ENCODE measurements at places on chromosomes 4 and X. TPM values are rescaled to one million over a fixed set of nuclear protein-coding genes. Genes with fewer than 3 reads are reported as not detected.

The PPEF2 gene
- polyA plus RNA-seq: not detected

The GPRASP3 gene
- polyA plus RNA-seq: 3.2 TPM

The UBA6 gene
- 51.0 TPM for polyA plus RNA-seq

The GCNA gene
- 1.8 TPM for polyA plus RNA-seq

The CUL4B gene
- 24.1 TPM for polyA plus RNA-seq

The KLKB1 gene
- polyA plus RNA-seq: 0.03 TPM

The LIMCH1 gene
- polyA plus RNA-seq: 1.2 TPM

The ENPEP gene
- polyA plus RNA-seq: 0.16 TPM

The HS6ST2 gene
- 0.18 TPM for polyA plus RNA-seq

The TMSB15A gene
- 17.2 TPM for polyA plus RNA-seq

The BTC gene
- polyA plus RNA-seq: not detected

DNA sequence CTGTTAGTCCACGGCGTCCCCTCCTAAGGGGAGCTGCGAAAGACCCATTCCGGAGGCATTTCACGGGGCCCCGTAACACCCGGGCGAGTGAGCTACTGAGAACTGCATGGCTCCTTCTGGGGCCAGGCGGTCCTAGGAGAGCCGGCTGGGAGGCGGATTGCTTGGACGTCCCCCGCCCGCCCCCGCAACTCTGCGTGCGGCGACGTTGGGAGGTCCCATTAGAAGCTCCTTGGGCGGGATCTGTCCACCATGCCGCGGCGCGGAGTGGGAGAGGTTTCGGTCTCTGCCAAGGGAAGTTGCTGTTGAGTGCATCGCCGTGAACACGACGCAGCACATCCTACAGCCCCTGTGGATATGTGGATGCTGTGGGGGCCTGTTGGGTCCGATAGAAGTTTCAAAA lies 85.4 kb upstream of the IGFBP7 start:
- H3K27me3 ChIP-seq: no peaks in the 10 kb centered on the region
- H3K27ac ChIP-seq: no peak overlapping the region
- H3K4me1 ChIP-seq: no peaks in the 10 kb centered on the region

GRCh38 chr4:74418063-74418670 lies 26.8 kb upstream of the AREG start:
- H3K4me1 ChIP-seq: no peaks in the 10 kb centered on the region
- H3K27ac ChIP-seq: no peak overlapping the region
- DNase-seq: no peak
- H3K27me3 ChIP-seq: no peaks in the 10 kb centered on the region
- no peaks in the 10 kb centered on the region for H3K36me3 ChIP-seq

GRCh38 chr4:76306882-76307659 lies 538 bp downstream of the STBD1 start:
- H3K27me3 ChIP-seq: no peaks in the 10 kb centered on the region
- peak; percentile 77 for DNase-seq
- peak overlapping the region; percentile 92 for H3K4me3 ChIP-seq
- peak overlapping the region; percentile 92 for H3K27ac ChIP-seq
- peaks cover 16% of the 10 kb centered on the region for H3K36me3 ChIP-seq

DNA sequence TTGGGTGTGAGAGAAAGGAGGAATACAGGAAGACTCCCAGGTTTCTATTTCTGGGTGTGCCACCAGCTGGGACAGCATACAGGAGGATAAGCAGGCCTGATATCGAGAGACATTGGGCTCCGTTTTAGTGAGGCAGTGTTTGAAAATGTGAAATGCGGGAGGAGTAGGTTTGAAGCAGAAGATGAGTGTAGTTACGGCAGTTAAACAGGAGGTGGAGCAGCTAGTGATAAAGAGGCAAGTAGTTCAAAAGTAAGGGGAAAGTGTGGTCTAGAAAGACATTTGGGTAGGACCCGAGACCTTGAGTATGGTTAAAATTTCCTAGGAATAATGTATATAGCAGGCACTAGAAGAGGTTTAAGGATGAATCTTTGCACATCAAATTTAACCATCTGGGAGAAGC lies 42.4 kb downstream of the DCUN1D4 start:
- H3K4me1 ChIP-seq: no peaks in the 10 kb centered on the region
- DNase-seq: peak; percentile 21
- peaks cover 61% of the 10 kb centered on the region for H3K36me3 ChIP-seq

DNA sequence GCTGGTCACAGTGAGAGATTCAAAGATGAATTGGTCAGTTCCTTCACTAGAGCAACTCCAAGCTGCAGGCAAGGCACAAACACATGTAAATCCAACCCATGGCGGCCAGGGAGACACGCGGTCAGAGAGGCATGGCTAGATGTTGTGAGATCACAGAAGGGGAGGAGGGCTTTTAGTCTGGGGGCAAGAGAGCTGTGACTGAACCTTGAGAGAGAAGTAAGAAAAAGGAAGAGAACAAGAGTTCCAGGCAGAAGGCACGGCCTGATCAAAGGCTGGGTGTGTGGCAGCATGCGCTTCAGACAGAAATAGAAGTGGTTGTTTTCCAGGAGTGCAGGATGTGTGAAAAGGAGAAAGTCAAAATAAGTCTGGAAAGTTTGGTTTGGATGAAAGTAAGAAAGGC lies 15.9 kb downstream of the CCDC149 start:
- H3K4me1 ChIP-seq: no peaks in the 10 kb centered on the region
- no peaks in the 10 kb centered on the region for H3K36me3 ChIP-seq
- no peak for DNase-seq
- H3K27me3 ChIP-seq: no peaks in the 10 kb centered on the region
- H3K27ac ChIP-seq: no peak overlapping the region

DNA sequence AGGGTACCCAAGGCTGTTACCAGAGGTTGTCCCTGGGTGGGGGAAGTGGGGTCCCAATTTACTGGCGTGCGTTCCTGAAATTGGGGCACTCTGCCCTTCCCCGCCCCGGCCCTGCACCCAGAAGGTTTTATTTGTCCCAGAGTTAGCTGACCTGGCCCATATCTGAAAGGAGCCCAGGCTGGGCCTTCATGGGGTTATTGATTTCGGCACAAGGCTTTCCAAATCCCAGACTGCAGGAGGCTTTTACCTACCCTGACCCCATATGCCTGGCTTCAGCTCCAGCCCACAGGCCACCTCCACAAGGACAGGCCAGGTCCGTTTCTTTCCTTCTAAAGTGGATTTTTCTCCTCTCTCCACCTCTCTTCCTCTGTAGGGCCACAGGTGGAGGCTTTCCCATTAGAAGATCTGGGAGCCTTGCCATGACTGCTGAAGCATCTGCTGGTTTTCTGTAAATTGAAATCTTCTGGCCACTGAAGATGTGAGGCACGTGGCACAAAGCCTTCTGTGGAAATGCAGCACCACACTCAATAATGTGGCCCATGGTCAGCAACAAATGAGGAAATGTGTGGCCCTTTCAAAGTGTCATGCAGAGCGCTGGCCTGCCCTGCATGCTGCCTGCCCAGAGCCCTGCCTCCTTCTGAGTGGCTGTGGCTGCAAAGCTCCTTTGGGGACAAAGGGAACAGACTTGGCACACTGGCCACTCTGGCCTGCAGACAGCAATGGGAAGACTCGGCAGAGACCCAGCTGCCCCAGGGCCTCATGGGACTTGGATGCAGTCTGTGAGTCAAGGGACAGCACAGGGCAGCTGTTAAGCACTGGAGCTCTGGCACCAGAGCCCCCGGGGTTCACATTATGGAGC lies 43.1 kb upstream of the MTM1 start:
- H3K27ac ChIP-seq: no peak overlapping the region
- no peaks in the 10 kb centered on the region for H3K4me1 ChIP-seq
- no peaks in the 10 kb centered on the region for H3K27me3 ChIP-seq
- no peak for DNase-seq
- no peaks in the 10 kb centered on the region for H3K36me3 ChIP-seq

- DNase-seq: no peak
- no peak overlapping the region for H3K27ac ChIP-seq
- H3K4me3 ChIP-seq: no peak overlapping the region
- no peaks in the 10 kb centered on the region for H3K27me3 ChIP-seq
Measured at GRCh38 chr4:141462361-141462760, 174.0 kb upstream of the IL15 start.

- no peak overlapping the region for H3K4me3 ChIP-seq
- DNase-seq: no peak
- peaks cover 29% of the 10 kb centered on the region for H3K4me1 ChIP-seq
- peaks cover 17% of the 10 kb centered on the region for H3K36me3 ChIP-seq
- H3K27me3 ChIP-seq: no peaks in the 10 kb centered on the region
Measured at GRCh38 chrX:24168807-24169206, 19.3 kb downstream of the ZFX start.

- no peaks in the 10 kb centered on the region for H3K27me3 ChIP-seq
- DNase-seq: no peak
- H3K36me3 ChIP-seq: no peaks in the 10 kb centered on the region
Measured at GRCh38 chr4:85527815-85528214, 52.9 kb downstream of the ARHGAP24 start.

- no peak overlapping the region for H3K27ac ChIP-seq
- no peaks in the 10 kb centered on the region for H3K27me3 ChIP-seq
- no peak overlapping the region for H3K4me3 ChIP-seq
- no peaks in the 10 kb centered on the region for H3K36me3 ChIP-seq
Measured at GRCh38 chr4:1448589-1449420, 42.6 kb upstream of the NKX1-1 start.

DNA sequence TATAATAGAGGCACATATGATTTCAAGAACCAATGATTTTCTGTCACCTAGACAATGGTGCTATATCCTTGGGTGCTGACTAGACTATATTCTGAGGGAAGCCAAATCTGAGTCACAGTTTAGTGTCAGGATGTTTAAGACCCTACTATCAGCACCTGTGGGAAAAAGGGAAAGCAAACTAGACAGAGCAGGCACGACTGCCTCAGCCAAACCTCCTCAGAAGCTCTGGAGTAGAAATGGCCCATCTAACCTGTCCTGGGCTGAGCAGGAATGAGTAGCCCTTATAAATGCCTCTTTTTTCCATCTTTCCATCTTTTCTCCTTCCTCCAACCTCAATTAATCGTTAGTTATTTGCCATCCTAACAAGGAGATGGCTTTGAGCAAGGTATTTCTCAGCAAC lies 80.4 kb upstream of the TECRL start:
- no peak for DNase-seq
- no peak overlapping the region for H3K27ac ChIP-seq
- no peaks in the 10 kb centered on the region for H3K27me3 ChIP-seq
- H3K36me3 ChIP-seq: no peaks in the 10 kb centered on the region
- H3K4me1 ChIP-seq: no peaks in the 10 kb centered on the region

All from SK-N-SH (cell line).